RWPE1 (cell line): ENCODE measurements at places on chromosomes 6 and 20.
A peak's percentile ranks its signal among the peaks of the same experiment; 100 is the strongest.

- no peak for DNase-seq
Measured at GRCh38 chr20:53786445-53787267, 193.0 kb upstream of the ZNF217 start.

- DNase-seq, result no peak
Measured at GRCh38 chr6:160111806-160112205, 9.8 kb upstream of the SLC22A1 start.

- DNase-seq, result no peak
Measured at GRCh38 chr6:153108315-153108714, 22.8 kb downstream of the RGS17 start.

GRCh38 chr6:72525821-72526510 lies 95.9 kb upstream of the KCNQ5 start:
- DNase-seq, result no peak

DNA sequence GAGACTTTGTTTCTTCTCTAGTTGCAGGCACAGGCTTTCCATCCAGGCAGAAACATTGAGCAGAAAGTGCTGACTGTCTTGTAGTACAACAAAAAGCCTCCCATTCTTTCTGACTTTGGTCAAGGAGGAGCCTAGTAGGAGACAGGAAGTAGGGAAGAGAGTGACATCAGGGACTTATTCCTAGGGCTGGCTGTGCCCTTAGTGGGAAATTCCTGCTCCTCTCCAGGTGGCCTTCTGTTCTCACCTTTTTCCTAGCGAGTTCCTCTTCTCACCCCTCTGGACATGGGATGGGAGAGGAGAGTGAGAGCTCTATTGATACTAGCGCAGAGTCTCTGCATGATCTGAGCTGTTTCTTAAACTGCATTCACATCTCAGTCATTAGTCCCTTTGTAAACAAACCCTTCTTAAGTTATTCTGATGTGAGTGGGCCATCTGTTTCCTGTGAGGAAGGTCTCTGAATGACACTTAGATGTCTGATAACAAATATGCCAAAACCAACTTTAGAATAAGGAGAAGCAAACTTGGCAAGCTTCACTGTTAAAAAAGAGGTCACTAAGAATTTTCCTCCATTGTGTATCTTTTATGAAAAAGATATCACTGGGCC lies 455.0 kb downstream of the GJA1 start:
- DNase-seq, result no peak

DNA sequence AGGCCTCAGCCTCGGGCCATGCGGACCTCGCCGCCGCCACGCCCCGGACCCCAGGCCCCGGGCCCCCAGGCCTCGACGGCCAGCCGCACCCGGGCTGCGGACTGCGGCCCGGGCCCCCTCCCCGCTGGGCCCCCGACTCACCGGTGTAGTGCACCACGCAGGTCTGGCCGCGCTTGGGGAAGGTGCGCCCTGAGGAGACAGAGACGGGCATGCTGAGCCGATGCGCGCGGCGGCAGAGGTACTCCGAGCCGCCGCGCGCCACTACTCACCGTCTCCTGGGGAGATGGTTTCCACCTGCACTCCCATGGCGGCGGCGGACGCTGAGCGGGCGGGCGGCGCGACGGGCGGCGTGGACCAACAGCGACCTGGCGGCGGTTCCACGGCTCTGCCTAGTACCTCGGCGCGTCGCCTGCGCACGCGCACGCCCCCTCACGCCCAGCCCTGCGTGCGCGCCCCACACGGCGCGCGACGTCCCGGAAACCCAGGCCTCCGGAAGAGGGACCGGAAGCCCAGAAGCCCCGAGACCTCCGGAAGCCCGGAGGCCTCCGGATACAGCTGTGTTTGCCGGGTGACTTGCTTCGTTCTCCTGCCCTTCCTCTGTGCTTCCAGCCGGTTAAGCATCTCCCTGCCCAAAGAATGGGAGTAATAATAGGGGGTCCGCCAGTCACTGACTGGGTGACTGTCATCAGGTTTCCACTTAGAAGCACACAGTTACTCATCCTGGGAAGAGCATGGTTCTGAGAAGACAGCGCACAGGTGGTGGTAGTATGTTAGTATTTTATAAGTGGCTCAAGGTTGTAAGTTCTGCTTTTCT lies at the start of gene FKBP1A:
FKBP1A (minus strand) TSS at position 362 of the 814 bp plus-strand sequence; CDS start at position 306, 56 bp downstream.
- DNase-seq, result peak; percentile 92

DNA sequence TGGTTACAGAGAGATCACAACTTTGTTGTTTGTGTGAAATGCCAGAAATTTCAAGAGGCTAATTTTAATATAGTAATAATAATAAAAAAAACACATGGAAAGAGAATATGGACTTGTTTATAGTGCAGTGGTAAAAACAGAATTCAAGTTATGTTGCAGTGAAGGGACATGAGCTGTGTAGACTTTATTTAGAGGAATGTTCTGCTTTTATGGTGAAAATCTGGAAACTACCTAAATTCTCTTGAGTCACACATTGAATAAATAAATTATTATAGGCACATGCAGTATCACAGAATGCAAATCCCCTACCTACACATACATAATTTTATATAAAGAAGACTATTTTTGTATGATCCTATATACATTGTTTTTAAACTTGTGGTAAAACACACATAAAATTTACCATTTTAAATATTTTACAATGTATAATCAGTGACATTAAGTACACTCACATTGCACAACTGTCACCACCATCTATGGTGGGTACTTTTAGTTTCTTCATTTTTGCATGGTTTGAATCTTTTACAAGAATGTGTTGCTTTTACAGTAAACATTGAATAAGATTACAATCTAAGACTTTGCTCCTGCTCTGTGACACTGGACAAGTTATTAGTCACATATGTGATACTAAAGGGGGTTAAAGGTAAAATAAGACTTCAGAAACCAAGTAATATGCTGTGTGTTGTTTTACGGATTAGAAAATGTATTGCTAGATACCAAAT lies 107.4 kb downstream of the B3GAT2 start:
- DNase-seq, result no peak
